Trophoblast cell (in vitro differentiated cells and primary cell): ENCODE measurements at places on chromosomes 1 and 21.

DNA sequence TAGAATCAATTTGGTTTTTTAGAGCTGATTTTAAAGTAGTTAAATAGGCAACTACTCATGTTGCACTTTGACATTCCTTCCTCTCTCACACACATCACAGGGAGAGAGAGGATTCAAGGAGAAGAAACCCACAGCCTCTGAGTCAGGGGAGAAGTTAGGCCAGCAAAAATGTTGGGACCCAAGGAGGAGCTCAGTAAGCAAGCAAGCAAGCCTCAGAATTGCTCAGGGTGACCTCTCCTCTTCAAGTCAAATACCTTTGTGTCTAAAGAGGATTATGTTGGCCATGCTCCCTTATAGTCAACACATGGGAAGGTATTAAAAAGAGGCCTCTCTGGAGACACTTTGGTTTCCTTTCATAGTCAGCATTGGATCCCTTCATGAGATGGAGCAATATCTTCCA lies 80.5 kb upstream of the WARS2 start:
- no peak for DNase-seq

DNA sequence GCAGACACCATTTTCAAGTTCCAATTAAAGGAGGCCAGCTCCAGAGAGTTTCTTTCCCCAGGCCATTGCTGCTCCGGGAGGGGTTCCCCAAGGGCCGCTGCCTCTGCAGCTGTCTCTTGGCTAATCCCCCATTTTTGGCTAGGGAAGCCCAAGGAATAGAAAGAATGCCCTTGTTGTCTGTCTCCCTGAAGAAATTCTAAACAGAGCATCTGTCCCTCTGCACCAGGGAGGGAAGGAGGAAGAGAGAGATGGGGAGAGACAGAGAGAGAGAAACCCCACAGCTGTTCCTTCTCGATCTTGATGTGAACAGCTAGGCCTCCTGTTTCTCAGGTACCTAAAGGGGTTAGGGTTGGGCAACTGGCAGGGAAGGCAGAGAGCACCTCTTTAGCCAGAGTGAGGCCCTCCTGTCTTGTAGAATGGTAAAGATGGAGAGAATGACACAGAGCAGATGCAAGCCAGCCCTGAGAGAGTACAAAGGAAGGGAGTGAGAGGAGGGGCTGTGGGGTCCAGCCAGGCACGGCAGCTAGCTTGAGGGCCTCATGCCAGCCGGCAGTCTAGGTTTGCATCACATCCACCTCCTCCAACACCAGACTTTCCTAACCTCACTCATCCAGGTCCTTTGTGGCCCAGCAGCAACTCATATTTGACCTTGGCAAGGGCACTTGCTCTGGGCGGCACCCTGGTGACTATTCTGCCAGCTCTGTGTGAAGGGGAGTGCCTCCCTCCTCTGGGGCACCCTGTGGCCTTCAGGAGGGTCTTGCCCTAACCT lies 13.1 kb downstream of the OPTC start:
- no peak for DNase-seq

GRCh38 chr1:3676581-3677470 lies 24.5 kb downstream of the TP73 start:
- DNase-seq, result no peak

GRCh38 chr1:3145532-3146325 lies 76.7 kb downstream of the PRDM16 start:
- no peak for DNase-seq

DNA sequence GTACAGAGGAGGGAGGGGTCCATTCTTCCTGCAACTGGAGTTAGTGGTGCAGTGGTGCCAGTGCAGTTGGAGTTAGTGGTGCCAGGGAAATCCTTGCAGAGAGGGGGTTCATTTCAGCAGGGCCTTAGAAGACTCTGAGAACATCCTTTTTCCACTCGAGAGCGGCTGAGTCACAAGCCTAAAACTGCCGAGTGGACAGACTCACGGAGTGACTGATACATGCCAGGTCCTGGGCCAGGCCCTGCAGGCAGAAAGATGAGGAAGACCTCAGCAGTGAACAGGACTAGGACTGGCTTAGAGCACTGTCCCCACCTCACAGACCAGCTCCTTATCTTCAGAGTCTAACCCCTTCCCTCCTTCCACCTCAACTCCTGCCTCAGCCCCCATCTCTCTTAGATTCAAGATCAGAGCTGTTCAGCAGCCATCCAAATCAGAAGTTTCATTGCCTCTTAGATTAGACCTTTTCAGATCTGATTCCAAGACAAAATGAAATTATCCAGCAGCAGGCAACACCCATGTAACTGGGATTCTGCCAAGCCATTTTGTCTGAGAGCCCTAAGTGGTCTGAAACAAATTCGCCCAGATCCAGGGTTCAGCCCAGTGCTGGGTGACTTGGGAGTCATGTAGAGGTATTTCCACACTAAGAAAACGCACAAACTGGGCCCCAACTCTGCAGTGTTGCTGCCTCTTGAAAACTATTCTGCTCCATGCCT lies 12.7 kb upstream of the IKBKE start:
- no peak for DNase-seq

- no peak for DNase-seq
Observed at GRCh38 chr1:63073309-63074306, 248.8 kb upstream of the FOXD3 start.

- no peak for DNase-seq
Observed at GRCh38 chr1:172513479-172513878, 19.5 kb upstream of the SUCO start.

- peak; percentile 5 for DNase-seq
Observed at GRCh38 chr1:224733027-224733911, 117.2 kb downstream of the CNIH3 start.

GRCh38 chr1:21118167-21118566 lies 58.5 kb downstream of the EIF4G3 start:
- DNase-seq, result no peak

- DNase-seq, result no peak
Observed at GRCh38 chr1:93426181-93426580, 21.7 kb upstream of the FNBP1L start.

- no peak for DNase-seq
Observed at GRCh38 chr1:110877364-110877763, 4.4 kb downstream of the CD53 start.

GRCh38 chr1:161267321-161267720 lies 8.8 kb downstream of the PCP4L1 start:
- DNase-seq, result peak; percentile 35

- DNase-seq, result no peak
Observed at GRCh38 chr1:42951588-42951987, 7.1 kb downstream of the SLC2A1 start.

DNA sequence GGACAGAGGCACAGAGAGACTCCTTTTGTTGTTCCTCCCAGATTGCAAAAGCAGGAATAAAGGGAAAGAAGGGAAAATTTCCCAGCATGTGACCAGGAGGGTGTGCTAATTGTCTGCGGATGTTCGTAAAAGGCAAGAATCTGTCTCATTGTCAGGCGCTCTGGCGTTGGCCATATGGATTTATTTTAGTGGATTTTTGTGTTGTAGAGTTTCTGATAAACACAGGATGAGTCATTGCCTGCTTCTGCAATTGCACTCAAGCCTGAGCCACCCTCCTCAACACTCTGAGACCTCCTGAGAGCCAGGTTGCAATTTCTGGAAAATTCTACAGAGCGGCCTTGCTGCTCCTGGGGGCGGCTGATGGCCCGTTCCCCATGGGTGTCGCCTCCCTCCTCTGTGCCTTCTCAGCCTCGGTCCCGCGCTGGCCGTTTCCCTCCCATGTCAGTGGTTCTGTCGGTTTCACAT lies 227.7 kb downstream of the KAZN start:
- no peak for DNase-seq

- DNase-seq, result no peak
Observed at GRCh38 chr1:41780916-41781315, 137.8 kb downstream of the HIVEP3 start.

DNA sequence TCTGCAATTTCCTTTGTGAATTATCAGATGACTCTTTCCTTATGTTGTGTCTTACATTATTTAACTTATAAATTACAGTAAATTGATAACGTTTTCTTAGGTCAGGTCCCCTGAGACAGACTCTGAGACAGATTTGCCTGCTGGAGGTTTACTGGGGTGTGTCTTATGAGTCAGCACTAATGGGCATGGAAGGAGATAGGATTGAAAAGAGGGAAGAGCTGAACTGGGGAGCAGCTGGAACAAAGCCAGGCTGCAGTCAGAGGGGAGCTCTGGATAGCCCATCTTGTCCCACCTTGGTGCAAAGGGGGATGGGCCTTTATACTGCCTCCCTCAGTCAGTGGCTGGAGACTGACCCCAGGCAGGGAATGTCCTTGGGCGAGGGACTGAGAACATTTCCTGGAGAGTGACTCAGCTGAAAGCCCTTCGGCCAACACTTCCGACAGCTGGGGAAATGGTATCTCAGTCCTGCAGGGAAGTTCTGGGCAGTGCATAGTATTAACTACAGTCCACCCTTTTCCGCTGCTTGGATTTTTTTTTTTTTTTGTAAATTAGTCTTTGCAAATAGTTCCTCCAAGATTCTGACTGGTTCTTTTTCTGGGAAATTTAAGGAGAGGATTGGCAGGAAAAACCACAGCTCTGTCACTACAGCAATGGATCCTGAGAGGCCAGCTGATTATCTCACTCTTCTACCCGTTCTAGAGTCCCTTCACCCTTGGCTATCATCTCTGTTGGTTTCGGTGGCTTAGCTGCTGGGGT lies 39.1 kb upstream of the CDC42BPA start:
- peak; percentile 79 for DNase-seq

DNA sequence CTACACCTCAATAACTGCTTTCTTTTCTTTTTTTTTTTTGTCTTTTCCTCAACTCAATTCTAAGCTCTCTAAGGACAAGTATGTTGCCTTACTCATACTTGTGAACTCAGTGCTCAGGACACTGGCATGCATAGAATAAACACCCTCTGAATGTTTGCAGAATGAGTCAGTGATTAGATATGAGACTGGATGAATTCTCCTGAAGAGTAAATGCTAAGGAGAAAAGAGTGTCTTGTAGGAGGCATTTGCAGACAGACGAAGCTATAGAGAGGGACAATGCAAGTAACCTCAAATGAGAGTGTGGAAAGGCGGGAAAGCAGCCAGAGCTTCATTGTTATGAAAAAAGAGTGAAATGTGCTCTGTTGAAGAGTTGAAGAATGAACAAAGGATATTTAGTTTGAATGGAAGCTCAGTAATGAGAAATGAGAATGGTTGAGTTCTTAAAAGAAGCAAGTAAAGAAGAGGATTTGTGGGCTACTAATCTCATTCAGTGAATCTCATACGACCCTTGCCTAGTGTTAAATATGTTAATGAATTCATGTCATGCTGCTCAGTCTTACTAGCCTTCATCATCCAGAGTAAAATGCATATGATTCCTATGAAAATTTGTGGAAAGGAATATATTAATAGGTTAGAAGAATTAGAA lies 166.1 kb upstream of the DPYD start:
- DNase-seq, result peak; percentile 81

GRCh38 chr1:68796888-68797287 lies 300.0 kb upstream of the DEPDC1 start:
- no peak for DNase-seq

DNA sequence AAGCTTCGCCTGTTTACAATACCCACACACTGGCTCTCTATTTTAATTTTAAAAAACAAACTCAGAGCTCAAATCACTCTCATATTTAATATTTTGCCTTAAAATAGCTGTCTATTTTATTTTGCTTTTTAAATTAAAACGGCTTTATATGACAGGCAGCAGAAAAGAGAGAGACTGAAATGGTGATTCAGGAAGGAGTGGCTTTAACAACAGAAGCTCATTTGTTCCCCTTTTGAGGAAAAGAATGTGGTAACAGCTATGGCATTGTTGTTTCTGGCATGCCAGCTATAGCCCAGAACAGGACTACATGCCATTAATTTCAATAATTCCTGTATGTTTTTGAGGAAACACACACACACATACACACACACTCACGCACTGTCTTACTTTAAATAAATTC lies 234.2 kb upstream of the PTBP2 start:
- DNase-seq, result no peak

DNA sequence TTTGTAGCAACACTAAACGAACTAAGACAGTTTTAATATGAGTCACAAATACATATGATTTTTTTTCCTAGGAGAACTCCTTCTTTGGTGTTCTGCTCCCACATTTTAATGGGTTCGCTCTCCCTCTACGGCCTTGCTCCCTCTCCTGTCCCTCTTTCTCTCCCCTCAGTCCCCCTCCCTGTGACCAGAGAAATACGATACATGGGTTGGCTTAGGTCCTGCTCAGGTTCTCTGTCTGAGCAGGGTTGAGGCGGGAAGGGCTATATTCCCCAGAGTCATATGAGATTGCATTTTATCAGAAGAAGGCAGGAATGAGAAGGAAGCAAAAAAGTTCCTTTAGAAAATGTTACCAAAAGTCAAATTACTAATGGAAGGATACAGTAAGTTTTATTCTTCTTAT lies 44.6 kb downstream of the UBE2U start:
- no peak for DNase-seq

DNA sequence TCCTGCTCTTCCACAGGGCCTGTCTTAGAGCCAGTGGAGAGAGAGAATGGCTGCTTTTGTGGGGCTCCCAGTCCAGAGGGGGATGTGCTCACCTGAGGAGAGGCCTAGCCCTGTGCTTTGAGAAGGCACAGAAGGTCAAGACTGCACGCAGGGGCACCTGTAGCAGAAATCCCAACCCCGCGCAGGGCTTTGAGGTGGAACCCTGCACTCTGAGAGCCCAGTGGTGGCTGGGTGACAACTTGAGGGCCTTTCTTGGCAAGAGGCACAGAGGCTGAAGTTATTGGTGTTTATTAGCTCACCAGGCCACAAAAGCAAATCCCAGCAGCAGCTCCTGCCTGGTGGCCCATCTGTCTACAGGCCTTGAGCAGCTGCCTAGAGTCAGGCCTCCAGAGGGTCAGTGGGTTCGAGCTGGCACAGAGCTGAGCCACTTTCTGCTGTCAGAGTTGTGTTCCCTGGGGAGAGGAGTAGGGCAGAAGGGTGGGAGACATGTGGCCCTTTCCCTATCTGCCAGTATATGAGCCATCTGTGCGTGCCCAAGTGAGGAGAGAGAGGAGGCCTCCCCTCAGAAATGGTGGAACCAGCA lies 31.4 kb downstream of the SZRD1 start:
- DNase-seq, result no peak

DNA sequence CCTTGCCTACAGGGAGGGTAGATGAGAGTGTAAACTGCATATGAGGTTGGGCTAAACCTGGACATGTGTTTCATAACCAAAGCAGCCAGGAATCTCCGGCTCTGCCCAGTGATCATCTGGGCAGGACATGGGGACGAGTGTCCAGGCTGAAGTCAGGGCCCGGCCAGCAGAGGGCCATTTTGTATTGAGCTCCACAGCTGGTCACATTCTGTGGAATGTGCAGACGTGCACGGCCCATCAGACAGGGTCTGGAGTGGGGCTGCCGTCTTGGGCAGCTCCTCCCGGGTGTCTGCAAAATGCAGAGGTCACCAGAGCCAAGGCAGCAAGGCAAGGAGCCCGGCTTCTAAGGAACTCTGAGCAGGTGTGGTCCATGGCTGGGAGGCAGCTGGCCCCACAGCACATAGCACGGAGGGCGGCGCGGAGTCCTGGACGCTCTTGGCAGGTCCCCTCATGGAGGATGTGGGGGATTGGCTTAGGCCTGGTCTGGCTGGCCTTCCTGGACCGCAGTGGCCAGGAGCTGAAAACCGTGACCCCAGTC lies 6.2 kb downstream of the LRRC3 start:
- peak; percentile 62 for DNase-seq
